Right atrium auricular region (tissue), 2 donors: ENCODE measurements at places on chromosomes 6 and 20. TPM values are rescaled to one million over a fixed set of nuclear protein-coding genes. Genes with fewer than 3 reads are reported as not detected.

GRCh38 chr6:16432075-16433032 is 194.0 kb downstream of the GMPR start:
- H3K4me3 ChIP-seq, result no peak overlapping the region
- no peaks in the 10 kb centered on the region for H3K27me3 ChIP-seq
- H3K27ac ChIP-seq, result no peak overlapping the region
- H3K36me3 ChIP-seq, result no peaks in the 10 kb centered on the region
- H3K4me1 ChIP-seq, result no peaks in the 10 kb centered on the region
- peak; percentile 64 for DNase-seq

- H3K27me3 ChIP-seq, result no peaks in the 10 kb centered on the region
- DNase-seq, result no peak
- no peaks in the 10 kb centered on the region for H3K36me3 ChIP-seq
- no peak overlapping the region for H3K27ac ChIP-seq
These were observed 1.9 kb downstream of the RFPL4B start for GRCh38 chr6:112348891-112349635.

The THEMIS gene
- total RNA-seq, result 0.43 TPM

The NKX2-2 gene
- total RNA-seq, result not detected

The SNRPB2 gene
- 21.4 TPM for total RNA-seq

The MACROD2 gene
- 0.94 TPM for total RNA-seq

The XKR7 gene
- total RNA-seq, result not detected

DNA sequence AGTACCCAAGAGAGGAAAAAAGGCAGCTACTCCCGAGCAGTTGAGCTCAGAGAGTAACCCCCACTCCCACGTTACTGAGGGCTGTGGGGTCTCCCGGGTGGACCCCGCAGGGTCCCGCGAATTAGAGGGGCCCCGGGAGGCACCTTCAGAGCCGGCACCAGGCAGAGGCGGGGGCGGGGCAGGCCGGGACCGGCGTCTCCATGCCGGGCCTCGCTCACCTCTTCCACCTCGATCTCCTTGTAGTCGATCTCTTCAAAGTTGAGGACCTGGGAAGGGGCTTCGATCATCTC is 381 bp downstream of the MAP3K7 start:
- H3K4me1 ChIP-seq, result no peaks in the 10 kb centered on the region
- H3K27ac ChIP-seq, result peak overlapping the region; percentile 91
- H3K4me3 ChIP-seq, result peak overlapping the region; percentile 99
- H3K27me3 ChIP-seq, result no peaks in the 10 kb centered on the region

DNA sequence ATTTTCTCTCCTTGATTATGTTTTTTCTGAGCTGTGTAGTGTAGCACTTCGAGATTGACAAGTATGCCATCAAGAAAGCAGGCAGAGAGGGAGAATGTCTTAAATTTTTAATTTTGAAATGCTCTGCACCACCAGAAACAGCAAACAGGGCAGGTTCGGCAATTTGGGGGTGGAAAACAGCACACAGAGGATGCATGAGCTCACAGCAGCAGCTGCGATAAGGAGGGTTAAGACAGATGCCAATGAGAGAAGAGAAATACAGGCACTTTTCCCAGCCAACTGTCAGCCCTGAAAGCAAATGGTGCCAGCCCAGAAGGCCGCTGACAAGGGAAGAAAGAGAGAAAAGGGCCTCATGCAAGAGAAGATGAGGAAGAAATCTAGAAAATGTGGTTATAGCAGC is 15.1 kb upstream of the SNRPB2 start:
- H3K36me3 ChIP-seq, result no peaks in the 10 kb centered on the region
- H3K27ac ChIP-seq, result no peak overlapping the region
- no peak overlapping the region for H3K4me3 ChIP-seq
- DNase-seq, result no peak

DNA sequence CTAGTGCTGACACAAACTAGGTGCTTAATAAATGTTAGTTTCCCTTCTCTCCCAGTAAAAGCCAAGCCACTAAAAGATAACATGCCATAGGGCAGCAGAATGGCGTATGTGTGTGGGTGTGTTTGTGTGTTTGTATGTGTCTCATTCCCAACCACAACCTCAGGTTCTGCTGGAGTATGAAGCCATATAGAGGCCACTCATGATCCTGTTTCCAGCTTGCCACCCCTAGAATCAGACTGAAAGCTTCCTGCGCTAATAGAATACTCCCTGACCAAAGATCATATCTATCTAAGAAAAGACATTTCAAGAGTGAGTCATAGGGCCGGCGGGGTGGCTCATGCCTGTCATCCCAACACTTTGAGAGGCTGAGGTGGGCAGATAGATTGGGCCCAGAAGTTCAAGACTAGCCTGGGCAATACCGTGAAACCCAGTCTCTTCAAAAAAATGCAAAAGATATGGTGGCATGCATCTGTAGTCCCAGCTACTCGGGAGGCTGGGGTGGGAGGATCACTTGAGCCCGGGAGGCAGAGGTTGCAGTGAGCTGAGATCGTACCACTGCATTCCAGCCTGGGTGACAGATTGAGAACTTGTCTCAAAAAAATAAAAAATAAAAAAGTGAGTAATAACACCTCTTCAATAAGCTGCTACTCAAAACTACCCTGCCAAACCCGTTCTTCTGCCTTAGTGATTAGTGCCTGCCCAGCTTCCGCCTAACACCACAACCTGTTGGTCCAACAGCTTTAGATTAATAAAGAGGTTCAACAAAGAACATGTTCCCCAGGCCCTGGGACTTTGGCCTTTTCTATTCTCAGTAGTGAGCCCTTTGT is 11.8 kb upstream of the SNRPC start:
- no peaks in the 10 kb centered on the region for H3K27me3 ChIP-seq
- no peak for DNase-seq
- no peaks in the 10 kb centered on the region for H3K4me1 ChIP-seq
- H3K36me3 ChIP-seq, result no peaks in the 10 kb centered on the region
- no peak overlapping the region for H3K4me3 ChIP-seq
- no peak overlapping the region for H3K27ac ChIP-seq

- no peak overlapping the region for H3K4me3 ChIP-seq
- no peaks in the 10 kb centered on the region for H3K36me3 ChIP-seq
- no peaks in the 10 kb centered on the region for H3K4me1 ChIP-seq
- H3K27ac ChIP-seq, result peak overlapping the region; percentile 7
- DNase-seq, result no peak
These were observed 32.3 kb downstream of the CNKSR3 start for GRCh38 chr6:154478021-154478700.
